ENCODE measurements at places on chromosomes 1 and 21.

- no peak for DNase-seq
Observed at GRCh38 chr1:198272492-198272891, 115.7 kb downstream of the NEK7 start.

GRCh38 chr1:27377760-27378495, 3.3 kb upstream of the FCN3 start:
- no peak for DNase-seq

DNA sequence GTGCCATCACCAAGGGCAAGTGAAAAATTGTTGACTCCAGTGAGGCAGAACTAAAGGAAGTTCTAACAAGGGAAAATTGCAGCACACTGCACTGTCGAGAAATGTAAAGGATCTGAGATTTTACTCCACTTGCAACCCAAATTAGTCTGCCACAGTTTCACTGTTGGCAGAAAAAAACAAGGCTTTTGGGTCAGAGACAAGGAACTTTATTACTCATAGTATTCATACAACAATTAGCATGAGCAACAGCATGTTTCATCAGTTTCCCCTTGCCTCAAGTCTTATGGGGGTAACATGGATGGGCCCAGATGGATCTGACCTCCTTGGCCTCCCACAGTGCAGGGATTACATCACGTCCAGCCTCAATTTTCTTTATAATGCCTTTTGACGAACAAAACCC, 125.3 kb downstream of the LTN1 start:
- no peak for DNase-seq

DNA sequence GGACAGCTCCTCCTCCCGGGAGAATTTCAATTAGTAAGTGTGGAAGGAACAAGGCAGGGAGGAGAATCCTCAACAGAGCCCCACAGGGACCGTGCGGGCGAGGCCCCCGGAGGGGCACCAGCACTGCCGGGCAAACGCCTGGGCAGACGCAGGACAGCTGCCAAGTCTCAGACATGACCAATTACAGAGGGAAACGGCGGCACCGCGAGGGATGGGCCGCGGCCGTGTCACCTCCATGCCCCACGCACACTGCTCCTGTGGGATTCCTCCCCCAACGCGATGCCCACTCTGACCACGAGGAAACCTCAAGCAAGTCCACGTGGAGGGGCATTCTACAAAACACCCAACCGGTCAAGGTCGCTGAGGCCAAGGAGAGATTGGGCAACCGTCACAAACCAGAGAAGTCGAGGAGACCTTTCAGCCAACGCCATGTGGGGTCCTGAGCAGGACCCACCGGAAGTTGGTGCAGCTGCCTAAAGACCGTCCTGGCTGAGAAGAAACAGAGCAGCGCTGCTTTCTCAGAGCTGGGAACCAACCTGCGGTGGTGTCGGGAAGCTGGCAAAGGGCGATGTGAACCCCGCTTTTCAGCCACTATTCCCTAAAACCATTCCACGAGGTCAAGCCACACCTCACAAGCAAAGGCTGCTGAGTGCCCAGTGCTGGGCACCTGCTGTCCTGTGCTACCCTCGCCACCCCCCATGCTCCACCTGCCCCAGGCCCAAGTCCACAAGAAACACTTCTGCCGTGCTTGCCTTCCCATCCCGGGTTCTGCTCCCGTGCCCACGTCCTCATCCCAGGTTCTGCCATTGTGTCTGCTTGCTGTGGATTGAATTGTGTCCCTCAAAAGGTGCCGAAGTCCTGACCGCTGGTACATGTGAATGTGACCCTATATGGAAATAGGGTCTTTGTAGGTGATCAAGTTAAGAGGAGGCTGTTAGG, 1.4 kb upstream of the KRTAP10-4 start:
- no peak for DNase-seq

GRCh38 chr21:33021667-33022066, 4.1 kb upstream of the OLIG2 start:
- DNase-seq = no peak
